ENCODE measurements at places on chromosomes 6 and 20.

DNA sequence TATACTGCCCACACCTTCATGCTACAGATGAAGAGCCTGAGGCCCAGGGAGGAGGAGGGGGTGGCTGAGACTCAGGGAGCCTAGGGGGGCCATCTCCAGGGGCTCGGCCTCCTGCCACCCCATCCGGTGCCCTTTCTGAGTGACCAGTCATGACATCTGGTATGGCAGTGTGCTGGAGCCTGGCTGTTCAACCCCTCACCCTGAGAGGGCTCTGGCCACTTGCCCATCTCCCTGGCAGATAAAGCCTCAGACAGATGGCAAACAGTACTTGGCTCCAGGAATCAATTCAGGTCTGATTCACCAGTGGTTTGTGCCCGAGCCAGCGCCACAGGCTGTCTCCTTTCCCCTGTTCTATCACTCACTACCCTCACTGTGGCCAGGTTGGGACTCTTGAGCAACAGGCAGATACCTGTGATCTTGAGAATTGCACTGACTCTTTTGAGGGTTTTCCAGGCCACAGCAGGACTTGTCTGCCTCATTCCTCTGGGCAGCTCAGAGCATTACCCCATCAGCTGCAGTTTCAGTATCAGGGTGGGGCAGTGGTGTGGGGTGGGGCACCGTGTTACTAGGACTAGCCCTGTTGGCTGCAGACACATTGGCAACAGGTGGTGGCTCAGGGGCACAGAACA lies 22.8 kb downstream of the SRSF3 start:
- no peak for DNase-seq

DNA sequence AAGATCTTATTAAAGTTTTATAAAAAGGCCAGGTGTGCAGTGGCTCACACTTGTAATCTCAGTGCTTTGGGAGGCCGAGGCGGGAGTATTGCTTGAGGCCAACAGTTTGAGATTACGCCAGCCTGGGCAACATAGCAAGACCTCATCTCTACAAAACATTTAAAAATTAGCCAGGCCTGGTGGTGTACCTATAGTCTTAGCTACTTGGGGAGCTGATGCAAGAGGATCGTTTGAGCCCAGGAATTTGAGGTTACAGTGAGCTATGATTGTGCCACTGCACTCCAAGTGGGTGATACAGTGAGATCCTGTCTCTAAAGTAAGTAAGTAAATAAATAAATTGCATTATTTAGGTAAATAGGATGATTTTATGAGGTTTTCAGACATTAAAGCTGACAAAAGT lies 183.2 kb downstream of the ISM1 start:
- DNase-seq = no peak

DNA sequence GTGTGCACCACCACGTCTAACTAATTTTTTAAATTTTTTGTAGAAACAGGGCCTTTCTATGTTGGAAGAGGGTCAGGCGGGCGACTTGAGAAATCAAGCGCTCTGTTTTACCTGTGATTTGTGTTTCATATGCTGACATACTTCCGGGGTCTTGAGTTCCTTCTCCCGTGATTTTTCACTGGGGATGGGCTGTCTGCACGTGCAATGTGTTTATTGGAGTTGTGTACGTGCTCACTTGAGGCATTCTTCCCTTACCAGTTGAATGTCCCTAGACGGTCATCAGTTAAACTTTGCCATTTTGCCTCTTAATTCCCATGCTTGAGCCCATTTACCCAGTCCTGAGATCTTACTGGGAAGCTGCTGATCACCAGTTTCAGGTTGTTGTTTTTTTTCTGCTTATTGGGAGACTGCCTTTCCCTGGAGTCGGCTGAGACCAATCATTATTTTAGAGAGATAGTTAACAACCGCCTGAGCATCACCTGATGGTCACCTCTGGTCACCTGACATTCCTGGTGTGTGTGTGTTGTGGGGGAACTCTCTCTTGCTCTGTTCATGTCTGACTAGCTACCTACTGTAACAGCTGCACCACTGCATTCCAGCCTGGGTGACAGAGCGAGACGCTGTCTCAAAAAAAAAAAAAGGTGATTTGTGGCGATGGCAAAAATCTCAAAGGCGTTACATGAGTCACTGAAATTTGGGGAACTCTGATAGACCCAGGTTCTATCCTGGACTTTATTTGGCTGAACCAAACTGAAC lies 34.8 kb upstream of the NCOA3 start:
- no peak for DNase-seq

- DNase-seq = no peak
Observed at GRCh38 chr6:45036103-45036502, 292.0 kb upstream of the RUNX2 start.

- no peak for DNase-seq
Observed at GRCh38 chr20:25246182-25246999, 1.5 kb upstream of the PYGB start.

DNA sequence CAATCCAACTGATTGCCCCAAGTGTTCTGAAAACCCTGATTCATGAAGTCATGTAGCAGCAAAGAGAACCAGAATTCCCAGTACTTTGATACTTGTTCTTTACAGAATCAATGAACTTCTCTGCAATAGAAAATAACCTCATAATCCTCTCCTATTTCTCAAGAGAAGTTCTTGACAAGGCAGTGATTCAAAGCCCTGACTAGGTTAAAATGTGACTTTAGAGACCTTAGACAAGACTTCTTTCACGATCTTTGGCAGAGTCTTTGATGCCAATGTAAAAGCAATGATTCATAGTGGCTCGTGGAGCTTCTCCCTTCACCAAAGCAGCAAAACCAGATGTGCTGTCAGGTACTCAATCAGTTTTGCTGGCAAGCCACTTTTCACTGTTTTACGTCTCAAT lies 95.2 kb downstream of the CDK19 start:
- no peak for DNase-seq

GRCh38 chr20:55535366-55535765 lies 470.0 kb downstream of the CBLN4 start:
- DNase-seq = no peak

DNA sequence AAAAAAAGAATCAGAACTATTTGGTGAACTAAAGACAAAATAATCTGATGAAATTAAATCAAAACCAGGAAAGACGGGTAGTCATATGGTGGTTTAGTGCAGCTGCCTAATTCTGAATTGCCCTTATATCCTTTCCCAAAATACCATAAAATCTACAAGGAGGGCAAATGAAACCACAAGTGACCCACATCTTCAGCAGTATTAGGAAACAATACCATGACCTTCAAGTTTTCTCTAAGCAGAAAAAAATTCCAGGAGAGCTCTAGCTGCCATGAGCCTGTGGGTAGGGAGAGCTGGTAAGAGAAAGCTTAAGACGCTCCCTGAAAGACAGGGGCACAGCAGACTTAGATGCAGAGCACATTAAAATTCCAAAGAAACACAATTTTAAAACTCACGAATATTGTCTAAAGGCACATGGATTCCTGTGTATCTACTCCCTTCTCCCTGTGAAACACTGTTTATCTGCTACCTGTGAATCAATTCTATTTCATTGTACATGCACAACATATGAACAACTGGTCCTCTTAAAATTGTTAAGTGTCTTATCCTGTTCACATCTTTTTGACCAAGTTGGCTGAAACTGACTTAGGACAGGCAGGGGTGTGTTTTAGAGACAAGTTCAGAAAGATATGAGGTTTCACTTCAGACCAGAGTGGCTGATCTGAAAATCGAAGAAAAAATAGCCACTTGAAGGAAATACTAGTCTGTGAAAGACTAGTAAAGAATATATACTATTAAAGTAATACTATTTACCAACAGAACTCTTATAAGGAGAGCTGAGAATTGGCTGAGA lies 153.6 kb upstream of the SHLD1 start:
- DNase-seq = no peak

DNA sequence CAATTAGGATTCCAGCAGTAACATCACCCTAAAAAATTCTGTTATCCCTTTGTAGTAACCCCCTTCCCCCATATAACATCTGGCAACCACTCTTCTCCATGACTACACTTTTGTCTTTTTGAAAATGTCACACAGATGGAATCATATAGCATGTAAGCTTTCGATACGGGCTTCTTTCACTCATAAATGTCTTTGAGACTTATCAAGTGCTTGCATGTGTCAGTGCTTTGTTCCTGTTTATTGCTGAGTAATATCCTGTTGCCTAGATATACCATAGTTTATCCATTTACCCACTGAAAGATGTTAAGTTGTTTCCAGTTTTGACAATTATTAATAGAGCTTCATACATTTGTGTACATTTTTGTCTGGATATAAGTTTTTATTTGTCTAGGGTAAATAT lies 10.4 kb upstream of the SNPH start:
- DNase-seq = no peak

- DNase-seq = no peak
Observed at GRCh38 chr20:4418141-4418540, 303.6 kb upstream of the PRND start.
